ENCODE measurements at places on chromosomes 3 and 15. TPM values are rescaled to one million over a fixed set of nuclear protein-coding genes. Genes with fewer than 3 reads are reported as not detected.

- no peak for DNase-seq
Observed at GRCh38 chr15:34850121-34850520, 54.8 kb upstream of the ACTC1 start.

GRCh38 chr3:194161131-194162045 lies 25.4 kb downstream of the HES1 start:
- DNase-seq, result peak; percentile 36

DNA sequence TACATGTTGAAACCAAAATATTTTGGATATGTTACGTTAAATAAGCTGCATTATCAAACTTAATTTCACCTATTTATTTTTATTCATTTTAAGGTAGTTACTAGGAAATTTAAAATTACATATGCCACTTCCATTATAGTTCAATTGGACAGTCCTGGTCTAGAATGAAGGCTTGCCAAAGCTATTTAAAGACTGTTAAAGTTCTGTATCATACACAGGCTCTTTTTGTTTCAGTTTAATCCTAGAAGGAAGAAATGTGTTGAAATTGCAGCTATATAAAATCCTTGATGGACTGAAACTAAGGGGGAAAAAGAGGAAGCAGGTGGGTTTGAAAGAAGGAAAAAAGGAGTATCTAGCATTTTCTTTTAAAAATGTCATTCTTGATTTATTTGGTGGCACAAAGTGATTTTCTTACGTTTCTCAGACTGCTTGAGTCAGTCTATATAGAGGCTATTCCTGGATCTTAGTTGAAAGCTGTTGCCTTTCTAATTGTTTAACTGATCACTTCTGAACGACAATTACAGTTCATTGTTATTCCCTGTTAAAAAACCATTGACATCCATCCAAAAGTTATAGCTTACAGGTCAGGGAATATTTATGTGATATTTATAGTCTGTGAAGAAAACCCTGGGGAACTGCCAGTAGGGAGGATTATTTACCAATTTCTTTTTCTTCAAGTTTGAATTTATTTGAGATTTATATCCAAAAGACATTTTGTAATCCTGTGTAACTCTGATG lies 195.0 kb downstream of the RORA start:
- DNase-seq, result no peak

DNA sequence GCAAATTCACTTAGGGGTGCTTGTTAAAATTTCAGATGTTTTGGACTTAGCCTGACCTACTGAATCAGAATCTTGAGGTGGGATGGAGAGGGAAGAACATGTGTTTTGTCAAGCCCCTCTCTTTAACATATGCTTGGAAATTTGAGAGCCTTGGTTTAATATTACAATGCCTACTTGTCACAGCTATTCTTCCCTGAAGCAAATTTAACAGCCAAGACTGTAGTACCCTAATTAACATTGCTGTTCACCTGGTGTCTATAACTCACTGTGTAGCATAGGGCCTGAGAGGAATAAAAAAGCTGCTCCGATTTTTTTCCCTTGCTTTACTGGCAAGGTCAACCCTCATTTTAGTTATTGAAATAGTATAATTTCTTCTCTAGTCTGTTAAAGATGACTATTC lies 880.1 kb downstream of the CADM2 start:
- no peak for DNase-seq

- no peak for DNase-seq
Observed at GRCh38 chr3:152197451-152197850, 71.3 kb upstream of the MBNL1 start.

The TYRO3 gene
- 106 TPM for total RNA-seq

- no peak for DNase-seq
Observed at GRCh38 chr15:25701721-25702465, 161.2 kb downstream of the ATP10A start.

DNA sequence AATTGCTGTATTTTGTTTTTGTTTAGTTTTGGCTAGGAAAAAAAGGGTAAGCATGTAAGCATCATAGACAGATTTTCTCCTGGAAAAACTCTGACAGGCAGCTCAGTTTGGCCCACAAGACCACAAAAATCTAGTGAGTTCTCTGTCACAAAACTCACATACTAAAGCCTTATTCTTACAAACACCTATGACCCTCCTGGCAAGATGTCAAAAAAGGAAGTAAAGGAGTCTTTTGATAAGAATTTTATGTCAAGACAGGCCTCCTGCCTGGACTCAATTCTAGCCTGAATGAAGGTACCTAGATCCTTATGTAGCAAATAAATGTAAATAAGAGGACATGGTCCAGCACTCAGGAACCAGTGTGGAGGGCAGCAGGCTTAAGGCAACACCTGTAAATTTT lies 668.3 kb upstream of the ZNF385D start:
- no peak for DNase-seq

DNA sequence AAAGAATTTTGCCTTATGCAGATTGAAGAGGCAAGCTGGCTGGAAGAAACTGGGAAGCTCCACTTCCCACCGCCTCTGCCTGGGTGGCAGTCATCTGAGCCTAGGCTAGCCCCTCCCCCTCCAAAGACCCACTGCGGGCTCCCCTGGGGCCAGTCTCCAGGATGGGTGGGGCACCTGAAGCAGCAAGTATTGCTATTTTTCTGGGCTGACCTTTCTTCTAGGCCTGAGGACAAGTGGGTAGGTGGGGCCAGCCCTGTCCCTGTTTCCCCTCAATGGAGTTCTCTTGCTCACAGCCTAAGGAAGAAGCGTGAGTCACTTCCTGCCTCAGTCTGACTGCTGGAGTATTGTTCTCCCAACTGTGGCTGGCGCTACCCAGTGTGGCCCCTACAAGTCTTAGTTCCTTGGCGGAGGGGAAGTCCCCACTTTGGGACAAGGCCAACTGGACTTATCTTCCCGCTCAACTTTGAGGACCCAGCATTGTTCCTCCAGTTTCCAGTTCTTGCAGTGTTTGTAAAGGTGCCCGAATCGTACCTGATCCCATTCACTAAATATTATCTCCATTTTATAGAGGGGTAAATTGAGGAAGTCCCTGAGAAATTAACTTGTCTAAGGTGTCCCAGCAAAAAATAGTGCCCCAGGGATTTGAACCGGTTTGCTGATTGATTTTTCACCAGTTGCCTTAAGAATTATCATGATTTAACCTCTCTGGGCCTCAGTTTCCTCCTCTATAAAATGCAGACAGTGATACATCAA lies 1.4 kb downstream of the FURIN start:
- DNase-seq, result no peak

DNA sequence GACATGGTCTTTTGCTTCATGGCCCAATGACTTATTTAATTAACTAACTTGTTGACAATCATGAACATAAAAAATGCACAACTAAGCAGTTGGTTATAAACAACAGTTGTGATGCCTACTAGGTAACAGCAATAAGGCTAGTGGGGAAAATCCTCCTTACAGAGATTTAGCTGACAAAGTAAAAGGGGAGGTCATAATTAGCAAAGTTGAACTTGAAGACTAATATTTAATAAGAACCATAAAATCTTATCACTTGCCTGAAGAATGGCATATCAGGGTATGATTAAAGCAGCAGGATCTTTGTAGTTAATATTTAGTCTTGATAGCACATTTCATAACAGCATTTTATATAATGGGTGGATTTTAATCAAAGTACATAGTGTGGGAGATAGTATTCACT lies 84.2 kb downstream of the MME start:
- no peak for DNase-seq

The CAMK2N2 gene
- total RNA-seq, result 1.3 TPM

- DNase-seq, result no peak
Observed at GRCh38 chr3:193333229-193333628, 45.3 kb downstream of the ATP13A5 start.

- no peak for DNase-seq
Observed at GRCh38 chr3:160470181-160470580, 20.6 kb upstream of the TRIM59 start.

- DNase-seq, result no peak
Observed at GRCh38 chr3:167882057-167882667, 146.6 kb downstream of the SERPINI1 start.

GRCh38 chr3:190526787-190527762 lies 13.2 kb downstream of the IL1RAP start:
- no peak for DNase-seq

- DNase-seq, result no peak
Observed at GRCh38 chr3:3127432-3128010, 781 bp downstream of the TRNT1 start.

The NAALADL2 gene
- total RNA-seq, result 10.4 TPM

DNA sequence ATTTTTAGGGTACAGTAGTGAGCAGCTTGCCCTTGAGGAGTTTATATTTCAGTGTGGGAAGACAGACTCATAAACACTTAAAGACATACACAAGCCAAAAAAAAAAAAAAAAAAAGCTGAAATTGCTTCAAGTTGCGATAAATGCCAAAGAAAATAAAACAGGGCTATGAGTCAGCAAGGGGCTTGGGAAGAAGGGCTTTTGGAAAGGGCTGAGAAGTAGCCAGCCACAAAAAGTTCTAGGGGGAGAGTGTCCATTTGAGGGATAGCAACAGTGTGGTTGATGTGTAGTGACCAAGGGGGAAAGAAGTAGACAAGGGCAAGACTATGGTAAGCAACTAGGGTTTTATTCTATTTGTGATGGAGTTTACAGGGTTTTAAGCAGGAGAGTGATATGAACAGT lies 185.5 kb downstream of the ADAMTS9 start:
- DNase-seq, result no peak

The ZDHHC19 gene
- not detected for total RNA-seq

DNA sequence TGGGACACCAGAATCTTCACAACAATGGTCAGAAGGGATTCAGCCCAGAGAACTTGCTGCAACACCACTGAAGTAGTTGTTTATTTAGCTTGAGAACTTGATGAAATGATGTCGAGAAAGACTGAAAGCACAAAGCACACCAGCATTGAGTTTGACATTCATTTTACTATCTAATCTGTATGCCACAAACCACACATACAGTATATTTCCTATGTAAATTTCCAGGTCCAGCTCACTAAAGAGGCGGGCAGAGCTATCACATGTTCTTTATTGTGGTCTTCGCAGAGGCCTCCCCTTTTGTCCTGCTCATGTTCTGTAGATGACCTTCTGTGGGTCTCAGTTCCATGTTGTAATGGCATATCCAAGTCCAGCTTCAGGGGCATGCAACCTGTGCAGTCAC lies 10.4 kb upstream of the FMN1 start:
- no peak for DNase-seq

DNA sequence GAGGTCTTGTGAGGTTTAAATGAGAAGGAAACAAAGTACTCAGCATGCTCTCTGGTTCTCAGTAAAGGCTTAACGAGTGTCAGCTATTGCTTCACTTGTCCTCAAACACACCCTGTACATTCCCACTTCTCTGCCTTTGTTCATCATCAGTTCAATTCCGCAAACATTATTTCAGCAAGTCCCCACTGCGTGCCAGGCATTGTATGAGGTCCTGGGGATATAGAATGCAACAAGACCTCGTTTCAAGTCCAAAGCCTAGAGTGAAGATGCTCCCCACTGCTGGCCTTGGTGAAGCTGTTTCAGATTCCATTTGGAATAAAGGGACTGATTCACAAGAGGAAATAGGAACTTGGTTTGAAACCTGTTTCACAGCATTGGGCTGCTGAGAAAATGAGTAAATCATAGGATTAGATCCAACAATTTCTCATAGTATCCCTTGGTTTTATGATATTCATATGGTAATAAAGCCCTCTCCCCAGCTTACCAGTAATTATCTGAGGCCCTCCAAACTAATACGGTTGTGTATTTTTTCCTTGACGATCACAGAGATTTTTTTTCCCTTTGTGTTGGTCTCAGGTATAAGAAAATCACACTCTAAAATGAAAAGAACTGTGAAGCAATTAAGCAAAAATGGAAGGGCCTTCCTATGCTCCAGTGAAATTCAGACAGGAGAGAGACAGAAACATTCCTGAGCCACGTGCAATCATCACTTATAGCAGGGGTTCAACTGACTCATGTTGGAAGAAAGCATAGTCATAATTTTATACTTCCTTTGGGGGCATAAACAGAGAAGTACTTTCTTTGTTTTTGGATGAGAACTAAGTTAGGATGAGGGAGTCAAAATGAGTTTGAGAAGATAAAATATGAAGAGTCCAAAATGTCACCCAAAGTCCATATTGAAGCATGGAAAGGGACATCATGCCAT lies 258.6 kb downstream of the RORA start:
- no peak for DNase-seq

The CLDN18 gene
- total RNA-seq, result 19.5 TPM

DNA sequence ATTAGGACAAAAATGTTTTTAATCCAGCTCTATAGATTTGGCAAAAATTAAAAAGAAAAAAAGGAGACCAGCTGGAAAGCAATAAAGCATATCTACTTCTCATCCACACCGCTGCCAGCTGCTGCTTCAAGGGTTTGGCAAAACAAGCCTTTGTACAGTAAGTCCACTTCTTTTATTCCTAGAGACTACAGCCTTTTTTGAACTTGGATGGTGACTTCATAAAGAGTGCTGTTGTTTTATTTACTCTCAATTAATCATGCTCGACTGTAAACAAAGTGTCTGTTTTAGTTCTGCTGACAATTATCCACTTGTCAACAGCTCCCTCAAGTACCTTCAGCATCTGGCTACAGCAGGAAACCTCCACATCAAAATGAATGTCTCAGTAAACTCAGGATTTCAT lies 12.3 kb upstream of the FOXB1 start:
- DNase-seq, result no peak

DNA sequence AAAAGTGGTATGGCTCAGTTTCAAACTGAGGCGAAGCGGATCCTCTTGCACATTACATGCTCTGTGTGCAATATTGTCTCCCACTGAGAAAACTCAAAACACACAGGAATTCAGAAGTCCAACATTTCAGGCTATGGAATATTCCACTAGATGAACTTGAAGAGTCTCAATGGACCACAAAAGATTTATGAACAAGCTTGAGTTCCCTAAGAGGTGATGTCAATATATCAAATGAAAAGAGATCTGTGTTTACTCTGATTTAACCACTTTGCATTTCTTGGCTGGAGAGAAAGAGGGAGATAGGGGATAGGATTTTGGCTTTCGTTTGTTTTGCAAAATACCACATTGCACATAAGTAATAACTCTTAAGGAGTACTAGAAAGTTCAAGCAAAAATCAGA lies 20.3 kb downstream of the PDZRN3 start:
- no peak for DNase-seq

The SPINK8 gene
- total RNA-seq, result not detected

The MYZAP gene
- total RNA-seq, result 11.5 TPM

GRCh38 chr3:151552589-151552988 lies 91.7 kb upstream of the IGSF10 start:
- DNase-seq, result no peak

DNA sequence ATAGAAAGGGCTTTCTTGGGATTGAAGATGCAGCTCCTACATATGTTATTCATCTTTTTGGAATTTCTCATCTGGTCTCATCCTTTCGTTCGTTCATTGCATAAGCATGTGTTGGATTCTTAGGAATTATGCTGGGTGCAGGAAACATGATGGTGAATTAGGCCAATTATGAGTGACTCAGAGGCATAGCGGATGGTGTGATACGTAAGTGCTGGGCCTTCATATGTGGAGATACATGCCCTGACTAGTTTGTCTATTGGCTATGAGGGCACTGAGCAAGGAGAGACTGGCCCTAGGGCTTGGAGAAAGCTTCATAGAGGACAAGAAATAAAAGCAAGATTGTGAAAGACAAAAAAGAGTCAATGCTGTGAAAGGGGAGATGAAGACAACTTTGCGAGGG lies 235.1 kb downstream of the MYRIP start:
- no peak for DNase-seq

All from progenitor cell of endocrine pancreas (in vitro differentiated cells).